ENCODE measurements at places on chromosomes 2 and 18.

DNA sequence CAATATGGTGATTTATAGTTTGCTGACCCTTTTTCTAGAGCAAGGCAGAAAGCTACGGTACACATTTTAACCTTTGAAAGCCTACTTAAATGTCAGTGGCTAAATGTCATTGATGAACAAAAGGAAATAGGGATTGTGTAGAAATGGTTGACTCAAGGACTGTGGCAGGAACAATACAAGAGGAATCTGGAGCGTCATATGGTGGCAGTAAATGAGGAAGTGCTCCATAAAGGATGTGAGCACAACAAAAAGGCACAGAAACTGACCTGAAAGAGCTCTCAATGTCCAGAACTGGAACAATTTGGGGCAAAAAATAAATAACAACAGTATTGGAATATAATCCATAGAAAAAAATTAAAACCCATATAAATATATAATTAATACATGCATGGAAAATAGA, 443.9 kb upstream of the VRK2 start:
- peak; percentile 53 for DNase-seq

DNA sequence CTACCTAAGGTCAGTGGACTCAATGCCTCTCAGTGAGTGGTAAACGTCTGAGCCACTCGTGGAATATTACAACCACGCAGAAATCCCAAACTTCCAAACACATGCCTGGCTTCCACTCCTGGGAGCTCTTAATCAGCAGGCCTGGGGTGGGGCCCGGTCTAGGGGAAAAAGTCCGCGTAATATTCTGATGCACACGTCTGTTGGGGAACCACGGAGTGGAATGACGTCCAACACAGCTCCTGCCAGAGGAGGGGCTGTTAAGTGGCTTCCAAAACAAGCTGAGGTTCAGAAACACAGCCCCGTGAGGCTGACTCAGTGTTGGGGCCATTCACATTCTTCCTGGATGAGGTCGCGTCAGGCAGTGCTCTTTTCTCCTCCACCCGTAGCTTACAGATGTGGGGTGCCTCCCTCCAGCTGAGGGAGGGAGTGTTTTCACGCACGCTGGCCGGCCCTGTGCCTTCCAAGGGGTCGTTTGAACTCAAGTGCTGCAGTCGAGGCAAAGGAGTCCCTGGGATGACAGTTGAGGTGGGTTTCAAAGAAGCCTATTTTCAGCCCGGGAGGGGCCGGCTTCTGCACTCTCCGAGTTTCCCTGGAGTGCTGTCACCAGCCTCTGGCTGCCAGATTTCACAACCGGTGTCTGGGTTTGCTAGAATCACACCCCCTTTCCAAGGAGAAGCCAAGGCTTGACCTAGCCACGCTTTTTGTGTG, 73.1 kb downstream of the ACKR3 start:
- peak; percentile 18 for DNase-seq

GRCh38 chr2:64273524-64274398, 129.5 kb upstream of the PELI1 start:
- DNase-seq = peak; percentile 92

DNA sequence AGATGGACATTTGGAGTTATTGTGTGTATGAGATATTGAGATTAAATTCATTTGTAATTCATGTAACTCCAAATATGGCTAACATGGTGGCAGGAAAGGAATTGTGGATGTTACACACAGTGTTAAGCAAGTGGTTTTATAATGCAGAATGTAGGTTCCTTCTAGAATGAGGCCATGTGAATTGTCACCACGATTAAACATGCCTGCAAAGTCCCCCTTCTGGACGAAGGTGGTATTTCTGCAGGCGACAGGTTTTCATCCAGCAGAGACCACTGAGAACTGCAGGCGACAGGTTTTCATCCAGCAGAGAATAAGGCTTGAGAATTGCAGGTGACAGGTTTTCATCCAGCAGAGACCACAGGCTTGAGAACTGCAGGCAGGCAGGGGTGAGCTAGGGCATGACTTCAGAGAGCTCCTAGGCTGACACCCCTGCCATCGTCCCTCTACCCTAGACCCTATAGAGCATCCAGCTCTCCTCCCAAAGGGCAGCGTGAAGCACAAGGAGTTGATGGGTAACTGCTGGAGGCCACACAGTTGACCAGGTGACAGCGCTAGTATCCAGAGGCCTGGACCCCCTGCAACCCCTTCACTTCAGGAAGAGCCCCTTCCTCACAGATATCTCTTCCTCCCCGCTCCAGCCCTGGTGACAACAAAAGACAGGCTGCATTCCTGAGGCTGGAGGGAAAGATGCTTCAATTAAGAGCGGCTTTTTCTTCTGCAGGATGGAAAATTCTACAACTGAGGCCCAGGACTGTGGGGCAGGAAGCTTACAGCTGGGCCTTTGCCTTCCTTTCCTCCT, 175.8 kb downstream of the LOXHD1 start:
- peak; percentile 49 for DNase-seq

- no peak for DNase-seq
These were observed 330.2 kb upstream of the NRP2 start for GRCh38 chr2:205352094-205352493.

DNA sequence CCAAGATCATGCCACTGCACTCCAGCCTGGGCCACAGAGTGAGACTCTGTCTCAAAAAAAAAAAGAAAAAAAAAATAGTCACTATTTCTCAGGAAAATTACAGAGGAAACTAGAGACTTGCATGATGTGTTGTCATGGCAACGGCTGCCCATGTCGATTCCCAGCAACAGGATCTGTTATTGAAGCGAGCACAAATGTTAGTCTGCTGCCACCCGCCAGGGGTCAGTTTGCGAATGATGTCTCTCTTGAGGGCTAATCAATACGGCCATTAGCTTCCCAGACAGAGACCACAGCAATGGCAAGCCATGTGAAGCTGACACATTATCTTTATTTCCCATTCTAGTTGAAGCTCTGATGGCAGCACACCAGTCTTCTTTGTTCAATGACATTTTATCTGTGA, 32.4 kb upstream of the ACYP2 start:
- no peak for DNase-seq

DNA sequence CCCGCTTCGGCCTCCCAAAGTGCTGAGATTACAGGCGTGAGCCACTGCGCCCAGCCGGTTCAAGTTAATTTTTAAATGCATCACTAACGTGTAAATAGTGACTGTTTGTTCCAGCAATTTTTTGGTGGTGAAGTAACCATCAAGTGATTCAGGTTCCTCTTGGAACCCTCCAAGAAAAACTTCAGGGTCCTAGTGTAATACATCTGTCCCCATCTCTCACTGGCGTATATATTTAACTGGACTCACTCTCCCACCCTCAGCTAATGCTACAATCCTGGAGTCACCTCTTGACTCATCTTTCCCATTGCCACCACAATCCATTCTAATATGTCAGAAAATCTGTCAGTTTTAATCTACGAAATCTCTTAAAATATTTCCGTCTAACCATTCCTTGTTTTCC, 10.3 kb downstream of the SULT1C4 start:
- DNase-seq = no peak

DNA sequence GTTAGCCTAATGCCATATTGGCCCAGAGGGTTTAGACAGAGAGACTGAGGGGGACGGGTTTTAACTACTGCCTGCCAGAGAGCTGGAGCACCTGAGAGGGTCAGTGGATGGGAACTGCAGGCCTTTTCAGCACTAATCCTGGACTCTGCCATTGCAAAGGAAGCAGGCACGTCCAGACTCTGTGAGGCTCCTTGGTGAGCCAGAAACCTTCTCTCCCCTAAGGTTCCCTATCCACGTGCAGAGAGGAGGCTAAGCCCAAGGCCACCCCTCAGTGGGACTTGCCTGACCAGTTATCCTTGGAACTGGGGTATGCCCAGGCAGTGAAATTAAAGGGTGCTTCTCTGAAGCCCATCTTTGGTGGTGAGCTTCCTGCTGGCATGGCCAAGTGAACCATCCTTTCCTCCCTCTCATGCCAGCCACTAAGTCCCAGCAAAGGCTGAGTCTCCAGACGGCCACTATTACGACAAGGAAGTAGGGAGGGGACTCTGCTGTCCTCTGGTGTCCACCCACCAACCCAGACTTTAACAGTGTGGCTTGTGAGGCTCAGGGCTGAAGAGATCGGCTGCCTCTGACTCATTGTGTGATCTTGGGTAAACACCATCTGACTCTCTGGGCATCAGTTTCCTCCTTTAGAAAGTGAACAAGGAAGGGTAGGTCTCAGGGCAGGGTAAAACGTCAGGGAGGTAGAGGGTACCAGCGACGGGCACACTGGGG, 3.9 kb upstream of the MLPH start:
- peak; percentile 93 for DNase-seq

GRCh38 chr2:24485197-24485596, 5.9 kb upstream of the NCOA1 start:
- no peak for DNase-seq
